H1 (cell line): ENCODE measurements at places on chromosomes 3 and 15. TPM values are rescaled to one million over a fixed set of nuclear protein-coding genes. Genes with fewer than 3 reads are reported as not detected.

CTSH gene
- 31.3 and 34.0 TPM in 2 replicates for total RNA-seq

CCDC9B gene
- total RNA-seq, result 0.33 and 0.78 TPM in 2 replicates

SI gene
- not detected in 2 replicates for total RNA-seq

DNA sequence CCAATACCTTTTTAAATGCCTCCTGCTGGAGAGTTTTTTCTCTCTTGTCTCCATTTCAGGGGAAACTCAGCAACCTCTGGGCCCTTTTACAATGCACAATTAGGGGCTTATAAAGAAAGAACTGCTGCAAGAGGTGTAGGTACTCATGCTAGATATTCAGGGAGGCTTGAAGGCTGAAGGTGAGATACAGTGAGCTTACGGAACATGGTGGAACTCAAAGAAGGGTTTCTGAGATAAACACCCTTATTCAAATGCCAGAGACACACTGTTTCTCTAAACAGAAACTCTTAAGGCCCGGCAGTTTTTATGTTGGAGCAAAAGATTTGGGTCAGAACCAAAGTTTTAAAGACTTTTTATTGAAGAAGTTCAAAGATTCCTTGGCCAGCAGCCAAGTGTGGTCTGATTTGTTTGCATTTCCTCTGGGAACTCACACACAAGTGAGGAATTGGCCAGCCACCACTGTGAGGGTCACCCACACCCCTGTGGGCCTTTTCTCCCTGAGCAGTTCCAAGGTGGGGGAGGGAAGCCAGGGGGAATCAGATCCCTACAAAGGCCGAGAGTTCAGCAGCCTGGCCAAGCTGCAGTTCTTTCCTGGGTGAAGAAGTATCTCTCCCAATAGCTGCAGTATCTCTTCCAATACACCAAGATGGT lies 47.8 kb downstream of the TNFAIP8L3 start:
- no peak for DNase-seq

GRCh38 chr15:88450125-88450798 lies 16.9 kb downstream of the MRPL46 start:
- peak; percentile 75 for DNase-seq

GRCh38 chr3:40228792-40229350 lies 80.6 kb upstream of the EIF1B start:
- DNase-seq, result no peak

DNA sequence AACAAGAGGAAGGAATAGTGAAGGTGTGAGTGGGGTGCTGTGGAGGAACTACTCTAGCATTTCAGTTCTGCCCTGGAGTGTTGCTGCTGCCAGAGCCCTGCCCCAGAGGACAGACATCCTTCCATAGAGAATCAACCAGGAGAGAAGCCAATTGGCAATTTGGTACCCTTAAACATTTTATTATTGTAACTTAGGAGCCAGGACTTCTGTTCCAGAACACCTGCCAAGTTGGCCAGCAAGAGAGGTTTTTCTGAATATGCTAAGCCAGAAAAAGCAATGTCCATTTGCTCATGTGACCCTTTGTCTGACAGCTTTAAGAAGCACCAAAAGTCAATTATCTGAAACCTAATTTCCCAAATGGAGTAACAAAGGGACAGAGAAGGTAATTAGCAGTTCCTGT lies 264.9 kb downstream of the MEX3B start:
- no peak for DNase-seq

DNA sequence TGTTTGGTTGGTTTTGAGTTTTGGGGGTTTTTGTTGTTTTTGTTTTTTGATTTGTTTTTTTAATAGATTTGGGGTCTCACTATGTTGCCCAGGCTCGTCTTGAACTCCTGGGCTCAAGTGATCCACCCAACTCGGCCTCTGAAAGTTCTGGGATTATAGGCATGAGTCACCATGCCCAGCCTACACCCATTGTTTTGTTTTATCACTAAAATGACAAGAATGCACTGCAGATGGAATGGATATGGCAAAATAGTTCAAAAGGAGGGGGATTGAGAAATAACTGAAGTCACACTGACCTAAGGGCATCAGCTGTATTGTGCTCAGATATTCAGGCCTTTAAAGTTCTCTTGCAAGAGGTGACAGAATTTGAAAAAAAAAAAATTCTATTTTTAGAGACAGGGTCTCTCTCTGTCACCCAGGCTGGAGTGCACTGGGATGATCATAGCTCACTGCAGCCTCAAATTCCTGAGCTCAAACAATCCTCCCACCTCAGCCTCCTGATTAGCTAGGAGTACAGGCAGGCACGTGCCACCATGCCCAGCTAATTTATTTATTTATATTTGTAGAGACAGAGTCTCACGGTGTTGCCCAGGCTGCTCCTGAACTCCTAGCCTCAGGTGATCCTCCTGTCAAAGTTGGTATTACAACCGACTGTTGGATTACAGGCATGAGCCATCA lies 4.4 kb upstream of the RASA2 start:
- DNase-seq, result no peak

GRCh38 chr15:43776718-43777266 lies at the start of gene ELL3:
TSS of gene ELL3 (minus strand) at chr15:43776966. CDS start at chr15:43776901, 65 bp downstream.
- no peak for DNase-seq

- DNase-seq, result no peak
Measured at GRCh38 chr15:101092156-101092866, 159.5 kb downstream of the CHSY1 start.

- no peak for DNase-seq
Measured at GRCh38 chr3:156939315-156939714, 113.2 kb downstream of the LEKR1 start.

DNA sequence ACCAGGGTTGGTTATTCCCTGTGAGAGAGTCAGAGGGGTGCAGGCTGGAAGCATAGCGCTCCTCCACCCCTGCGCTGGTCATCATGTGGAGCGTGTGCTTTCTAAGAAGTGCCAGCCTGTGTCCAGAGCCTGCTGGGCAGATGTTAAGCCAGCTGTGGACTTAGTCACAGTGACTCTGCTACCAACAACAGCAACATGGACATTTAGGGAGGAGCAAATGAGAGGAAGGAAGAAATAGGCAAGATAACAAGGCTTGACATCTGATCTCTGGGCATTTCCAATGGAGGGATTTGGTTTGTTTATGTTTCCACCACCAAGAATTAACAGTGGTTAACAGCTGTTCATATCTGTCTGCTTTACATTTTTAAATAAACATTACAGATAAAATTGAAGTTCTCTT lies 36.4 kb upstream of the MYZAP start:
- no peak for DNase-seq

GRCh38 chr3:73411993-73412392 lies 212.7 kb downstream of the PDZRN3 start:
- DNase-seq, result no peak

DNA sequence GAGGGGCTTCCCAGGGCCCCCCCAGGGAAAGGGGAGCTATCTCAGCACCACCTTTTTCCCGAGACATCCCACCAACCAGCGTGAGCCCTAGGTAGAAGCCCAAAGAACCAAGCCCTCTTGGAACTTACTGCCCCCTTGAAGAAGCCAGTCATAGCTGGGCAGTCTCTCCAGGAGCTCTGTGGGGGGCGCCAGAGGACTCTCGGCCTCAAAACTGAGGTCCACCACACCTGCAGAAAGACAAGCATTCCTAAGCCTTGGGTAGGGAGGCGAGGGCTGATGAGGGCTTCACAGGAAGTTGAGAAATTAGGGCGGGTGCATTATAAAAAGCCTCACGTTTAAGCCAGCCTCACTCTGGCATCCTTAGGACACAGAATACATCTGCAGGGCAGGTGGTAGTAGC lies 9.0 kb downstream of the SSUH2 start:
- no peak for DNase-seq

DNA sequence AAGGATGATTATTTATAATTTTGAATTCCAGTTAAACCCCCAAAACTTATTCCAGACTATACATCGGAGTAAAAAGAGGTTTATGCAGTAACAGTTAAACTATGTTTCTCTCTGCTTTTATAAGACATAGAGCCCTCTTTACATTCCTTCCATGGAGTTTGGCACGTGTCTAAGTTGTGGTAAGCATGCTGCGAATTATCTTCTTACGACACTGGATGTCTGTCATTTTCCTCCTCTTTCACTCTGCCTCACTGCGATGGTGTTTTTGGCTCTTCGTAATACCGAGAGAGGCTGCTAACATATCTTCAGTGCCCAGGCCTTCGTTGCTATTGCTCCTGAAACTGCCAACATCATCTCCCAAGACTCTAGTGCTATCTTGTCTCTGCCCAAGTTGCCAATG lies 83.9 kb upstream of the TGFBR2 start:
- DNase-seq, result no peak

- peak; percentile 54 for DNase-seq
Measured at GRCh38 chr3:23183731-23184130, 19.4 kb upstream of the UBE2E2 start.
